ENCODE measurements at places on chromosomes 5 and 9.

DNA sequence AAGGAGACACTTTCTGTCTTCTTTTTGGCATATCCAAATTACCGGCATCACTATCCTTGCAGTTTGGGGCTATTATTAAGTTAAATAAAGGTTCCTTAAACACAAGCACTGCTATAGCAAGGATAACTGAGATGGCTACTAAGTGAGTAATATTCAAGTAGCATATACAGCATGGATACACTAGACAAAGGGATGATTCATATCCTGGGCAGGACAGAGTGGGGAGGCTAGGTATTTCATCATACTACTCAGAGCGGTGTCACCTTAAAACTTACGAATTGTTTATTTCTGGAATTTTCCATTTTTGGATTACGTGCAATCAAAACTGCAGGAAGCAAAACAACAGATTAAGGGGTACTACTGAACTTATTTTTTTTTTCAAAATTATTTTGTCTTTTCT is 54.1 kb downstream of the FER start:
- no peak for DNase-seq

- no peak for DNase-seq
These were observed 274.2 kb upstream of the SMC2 start for GRCh38 chr9:103819936-103820335.

- no peak for DNase-seq
These were observed 251.4 kb upstream of the IL12B start for GRCh38 chr5:159581502-159582249.

GRCh38 chr5:169626779-169627178 is 10.3 kb upstream of the DOCK2 start:
- DNase-seq, result no peak

GRCh38 chr5:23389291-23390101 is 117.9 kb upstream of the PRDM9 start:
- no peak for DNase-seq

DNA sequence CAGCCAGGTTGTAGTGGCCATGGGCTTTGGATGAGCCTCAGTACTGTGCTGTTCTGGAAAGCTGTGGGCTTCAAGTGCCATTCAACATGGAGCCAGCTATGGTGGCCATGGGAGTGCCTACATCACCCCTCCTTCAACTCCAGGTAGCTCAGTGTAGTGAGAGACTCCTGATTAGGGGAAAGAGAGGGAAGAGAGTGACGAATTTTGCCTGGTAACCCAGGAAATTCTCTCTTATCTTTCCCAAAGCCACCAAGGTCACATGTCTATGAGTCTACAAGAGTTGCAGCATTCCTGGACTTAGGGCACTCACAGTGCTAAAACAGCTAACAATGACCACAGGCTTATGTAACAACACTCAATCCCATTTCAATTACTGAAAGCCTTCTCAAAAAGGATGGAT is 81.7 kb upstream of the SPTLC1 start:
- DNase-seq, result no peak

Data from T-helper 2 cell (primary cell).